ENCODE measurements at places on chromosomes 16 and 17.

GRCh38 chr17:16214190-16215001 lies 938 bp downstream of the NCOR1 start:
- no peak for DNase-seq

DNA sequence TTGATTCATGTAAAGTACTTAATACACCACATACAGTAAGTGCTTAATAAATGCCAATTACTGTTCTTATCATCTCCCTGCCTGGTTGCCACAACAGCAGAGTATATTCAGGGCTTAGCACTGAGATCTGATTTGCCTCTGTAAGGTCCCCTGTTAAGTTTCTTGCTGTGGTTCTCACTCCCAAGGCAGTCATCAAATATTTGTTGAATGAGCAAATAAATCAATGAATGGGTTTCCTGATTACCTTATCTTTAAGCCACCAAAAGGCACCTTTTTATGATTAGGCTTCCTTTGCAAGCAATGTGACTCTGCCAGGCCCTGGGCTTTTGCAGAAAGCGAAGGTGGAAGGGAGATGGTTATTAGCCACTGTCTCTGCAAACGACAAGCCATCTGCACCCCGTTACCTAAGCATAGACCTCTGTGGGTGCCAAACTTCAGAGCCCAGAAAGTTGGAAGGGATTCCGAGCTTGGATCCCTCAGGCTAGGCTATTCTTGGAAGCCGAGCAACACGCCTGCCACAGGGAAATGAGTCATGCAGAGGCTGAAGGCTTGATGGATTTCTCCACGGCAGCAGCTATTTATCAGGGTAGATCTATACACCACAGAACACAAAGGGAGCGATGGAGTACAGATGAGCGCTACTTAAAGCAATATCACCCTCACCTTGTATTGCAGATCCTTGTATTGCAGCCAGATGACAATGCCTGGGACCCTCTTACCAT lies 102.0 kb downstream of the GRIN2A start:
- peak; percentile 80 for DNase-seq

DNA sequence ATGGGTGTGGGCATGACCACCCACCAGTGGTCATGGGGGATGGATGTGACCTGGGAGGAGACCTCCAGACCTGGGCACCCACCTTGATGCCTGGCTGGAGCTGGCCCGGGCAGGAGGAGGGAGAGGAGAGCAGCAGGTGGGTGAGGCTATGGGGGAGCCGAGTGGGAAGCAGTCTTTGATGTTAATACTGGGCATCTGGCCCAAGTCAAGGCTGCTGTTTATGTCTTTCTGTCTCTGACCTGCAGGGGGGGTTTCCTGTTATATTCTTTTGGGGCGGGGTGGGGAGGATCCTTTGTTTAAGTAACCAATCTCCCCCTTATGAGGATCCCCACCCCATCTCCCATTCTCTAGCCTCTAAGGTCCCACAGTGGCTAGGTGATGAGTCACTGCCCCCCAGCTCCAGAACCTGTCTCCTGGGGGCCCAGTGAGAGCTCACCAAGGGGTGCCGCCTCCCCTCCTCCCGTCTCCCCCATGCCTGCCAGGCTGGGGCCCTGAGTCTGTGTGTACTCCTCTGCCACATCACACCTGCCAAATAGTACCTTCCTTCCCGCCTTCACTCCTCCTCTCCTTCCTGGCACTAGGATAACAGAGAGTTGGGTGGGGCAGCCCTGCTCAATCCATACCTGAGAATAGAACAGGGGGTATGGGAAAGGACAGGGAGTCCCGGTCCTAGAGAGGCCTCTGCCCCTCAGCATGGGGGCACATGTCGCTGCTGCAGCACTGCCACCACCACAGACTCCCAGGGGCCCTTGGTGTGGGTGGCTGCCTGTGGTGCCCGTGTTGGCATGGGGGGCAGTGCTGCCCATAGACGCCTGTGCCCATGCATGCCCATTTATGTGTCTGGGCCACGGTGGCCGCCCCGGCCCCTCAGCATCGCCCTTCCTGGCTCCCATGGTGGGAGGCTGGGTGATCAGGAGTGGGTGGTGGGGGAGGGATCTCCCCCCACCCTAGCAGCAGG lies 7.3 kb downstream of the THRA start:
- DNase-seq, result no peak

GRCh38 chr17:77116371-77116860 lies 24.4 kb upstream of the SEC14L1 start:
- no peak for DNase-seq

DNA sequence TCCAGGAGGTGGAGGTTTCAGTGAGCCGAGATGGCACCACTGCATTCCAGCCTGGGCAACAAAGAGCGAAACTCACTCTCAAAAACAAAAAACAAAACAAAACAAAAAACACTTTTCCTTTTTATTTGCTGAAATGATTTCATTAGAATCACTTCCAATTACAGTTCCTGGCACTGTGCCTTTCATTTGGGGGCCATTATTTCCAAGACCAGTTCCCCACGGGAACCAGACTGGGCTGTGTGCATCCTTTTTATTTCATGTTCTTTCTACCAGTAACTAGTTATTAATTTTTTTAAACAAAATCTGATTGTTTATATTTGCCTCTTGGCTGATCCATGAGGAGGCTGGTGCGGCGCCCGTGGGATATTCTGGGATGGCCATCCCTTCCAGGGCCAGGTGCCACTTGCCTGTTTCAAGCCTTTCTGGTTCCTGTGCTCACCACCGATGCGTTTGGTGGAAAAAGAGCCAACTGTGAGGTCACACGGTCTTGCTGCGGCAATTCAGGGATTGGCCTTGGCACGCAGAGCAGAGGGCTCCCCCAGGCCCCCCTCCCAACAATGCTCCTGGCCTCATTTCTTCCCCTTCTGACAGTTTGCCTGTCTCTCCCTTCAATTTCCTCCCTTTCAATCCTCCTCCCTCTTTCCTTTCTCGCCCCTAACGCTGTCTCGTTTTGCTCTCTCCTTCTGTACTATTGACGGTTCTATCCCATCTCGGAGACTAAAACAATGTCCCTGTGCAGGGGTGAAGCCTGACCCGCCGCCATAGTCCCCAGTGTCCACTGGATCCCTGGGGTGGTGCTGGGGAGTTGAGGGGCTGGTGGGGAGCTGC lies 13.4 kb downstream of the UBALD1 start:
- no peak for DNase-seq

- DNase-seq, result no peak
Measured at GRCh38 chr17:66387392-66387981, 85.1 kb downstream of the PRKCA start.
